ENCODE measurements at places on chromosomes 5 and 9.

- DNase-seq, result no peak
These were observed 106.0 kb upstream of the PTPN3 start for GRCh38 chr9:109604131-109604530.

DNA sequence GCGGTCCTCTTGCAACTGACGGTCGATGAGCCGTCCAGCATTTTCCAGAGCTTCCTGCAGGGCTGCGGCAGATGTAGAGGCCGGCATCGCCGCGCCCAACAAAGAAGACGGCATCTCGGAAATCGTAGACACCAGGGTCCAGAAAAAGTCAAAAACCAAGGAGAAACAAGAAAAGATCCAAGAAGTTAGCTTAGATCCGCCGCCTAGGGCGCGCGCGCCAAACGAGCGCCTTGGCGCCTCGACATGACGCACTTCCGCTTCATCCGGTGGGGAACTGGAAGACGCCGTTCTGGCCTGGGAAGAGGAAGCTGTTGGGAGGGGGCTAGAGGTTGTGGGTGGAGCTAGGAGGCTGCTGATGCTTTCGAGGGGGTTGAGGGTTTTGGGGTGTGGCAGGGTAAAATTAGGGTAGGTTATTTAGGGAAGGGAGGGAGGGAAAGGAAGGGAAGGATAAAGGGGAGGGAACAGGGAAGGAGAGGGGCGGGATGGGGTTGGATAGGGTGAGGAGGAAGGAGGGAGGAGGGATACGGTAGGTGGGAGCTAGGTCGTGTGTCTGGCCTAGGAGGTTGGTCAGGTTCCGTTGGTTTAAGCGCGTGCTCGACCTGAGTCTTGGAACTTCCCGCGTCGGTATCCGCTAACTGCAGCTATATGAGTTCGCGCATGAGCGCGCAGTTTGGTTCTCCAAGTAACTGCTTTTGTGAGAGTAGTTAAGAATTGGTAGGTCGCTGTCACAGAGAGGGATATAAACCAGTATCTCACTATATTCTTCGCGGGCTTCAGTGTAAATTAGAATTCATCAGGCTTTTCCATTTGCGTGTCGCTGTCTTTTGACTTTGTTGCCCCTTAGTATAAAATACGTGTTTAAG lies at the start of gene NUP155:
Gene NUP155 (minus strand): TSS at position 243 of the 863 bp plus-strand sequence. CDS start 129 bp downstream, at position 114.
- DNase-seq, result peak; percentile 95

DNA sequence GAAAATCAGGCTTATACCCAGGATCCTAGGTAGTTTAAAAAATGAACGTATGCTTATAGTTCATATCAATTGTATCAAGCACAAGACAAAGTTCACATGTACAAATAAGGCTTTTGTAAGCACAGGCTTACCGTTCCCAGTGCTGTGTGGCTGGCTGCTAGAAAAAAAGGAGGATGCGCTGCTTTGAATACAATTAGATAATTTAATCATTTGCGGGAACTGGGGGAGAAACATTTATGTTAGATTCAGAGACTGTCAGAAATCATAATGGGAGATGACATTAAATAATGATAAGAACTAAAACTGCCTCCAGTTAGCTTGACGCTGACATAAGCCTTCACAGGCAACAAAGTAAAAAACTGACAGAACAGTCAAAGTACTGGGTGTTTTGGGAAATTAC lies 93.2 kb downstream of the FNBP1 start:
- no peak for DNase-seq

DNA sequence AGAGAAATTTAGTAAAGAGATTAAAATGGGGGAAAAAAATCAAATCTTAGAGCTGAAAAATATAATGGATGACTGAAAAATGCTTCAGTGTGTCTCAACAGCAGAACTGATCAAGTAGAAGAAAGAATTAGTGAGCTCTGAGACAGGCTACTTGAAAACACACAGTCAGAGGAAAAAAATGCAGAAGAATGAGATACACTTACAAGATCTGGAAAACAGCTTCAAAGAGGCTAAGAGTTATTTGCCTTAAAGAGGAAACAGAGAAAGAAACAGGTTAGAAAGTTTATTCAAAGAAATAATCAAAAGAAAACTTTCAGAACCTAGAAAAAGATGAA lies 70.5 kb upstream of the OR2K2 start:
- no peak for DNase-seq

DNA sequence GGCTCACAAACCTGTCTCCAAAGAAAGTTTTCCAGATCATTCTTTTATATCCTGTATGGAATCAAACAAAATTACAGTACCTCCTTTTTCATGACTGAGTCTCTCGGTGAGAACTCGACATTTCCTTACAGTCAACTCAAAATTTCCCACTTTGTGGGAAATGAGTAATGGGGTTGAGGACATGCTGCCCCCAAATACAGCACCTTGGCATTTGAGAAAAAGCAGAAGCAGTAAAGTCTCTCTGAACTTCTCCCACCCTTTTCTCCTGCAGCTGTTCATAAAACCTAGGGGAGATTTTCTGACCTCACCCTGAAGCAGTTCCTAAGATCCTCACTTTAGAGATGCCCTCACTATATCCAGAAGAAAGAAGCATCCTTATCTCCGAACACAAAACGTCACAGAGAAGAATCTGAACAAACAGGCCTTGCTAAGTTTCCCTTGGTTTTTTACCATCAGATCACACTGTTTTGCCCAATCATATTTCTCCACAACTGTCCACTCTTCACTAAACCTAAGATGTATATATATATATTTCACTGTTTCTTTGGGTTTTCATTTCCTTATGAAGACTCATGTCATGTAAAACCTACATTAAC lies 96.1 kb upstream of the APC start:
- no peak for DNase-seq

- no peak for DNase-seq
These were observed 21.2 kb downstream of the AUH start for GRCh38 chr9:91340395-91340967.

DNA sequence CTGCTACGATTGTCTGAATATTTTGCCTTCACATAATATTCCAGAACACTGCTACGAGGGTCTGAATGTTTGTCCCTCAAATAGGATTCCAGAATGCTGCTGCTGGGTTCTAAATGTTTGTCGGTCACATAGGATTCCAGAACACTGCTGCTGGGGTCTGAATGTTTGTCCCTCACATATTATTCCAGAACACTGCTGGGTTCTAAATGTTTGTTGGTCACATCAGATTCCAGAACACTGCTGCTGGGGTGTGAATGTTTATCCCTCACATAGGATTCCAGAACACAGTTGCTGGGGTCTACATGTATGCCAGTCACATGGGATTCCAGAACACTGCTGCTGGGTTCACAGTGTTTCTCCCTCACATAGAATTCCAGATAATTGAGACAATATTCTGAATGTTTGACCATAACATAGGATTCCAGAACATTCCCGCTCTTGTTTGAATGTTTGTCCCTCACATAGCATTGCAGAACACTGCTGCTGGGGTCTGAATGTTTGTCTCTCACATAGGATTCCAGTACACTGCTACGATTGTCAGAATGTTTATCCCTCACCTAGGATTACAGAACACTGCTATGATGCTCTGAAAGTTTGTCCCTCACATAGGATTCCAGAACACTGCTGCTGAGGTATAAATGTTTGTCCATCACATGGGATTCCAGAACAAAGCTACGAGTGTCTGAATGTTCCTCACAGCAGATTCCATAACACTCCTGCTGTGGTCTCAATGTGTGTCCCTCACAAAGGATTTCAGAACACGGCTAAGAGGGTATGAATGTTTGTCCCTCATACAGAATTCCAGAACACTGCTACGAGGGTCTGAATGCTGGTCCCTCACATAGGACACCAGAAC lies 201.8 kb downstream of the FOXD4L6 start:
- DNase-seq, result no peak

- DNase-seq, result no peak
These were observed 43.9 kb downstream of the CRB2 start for GRCh38 chr9:123399803-123400378.

DNA sequence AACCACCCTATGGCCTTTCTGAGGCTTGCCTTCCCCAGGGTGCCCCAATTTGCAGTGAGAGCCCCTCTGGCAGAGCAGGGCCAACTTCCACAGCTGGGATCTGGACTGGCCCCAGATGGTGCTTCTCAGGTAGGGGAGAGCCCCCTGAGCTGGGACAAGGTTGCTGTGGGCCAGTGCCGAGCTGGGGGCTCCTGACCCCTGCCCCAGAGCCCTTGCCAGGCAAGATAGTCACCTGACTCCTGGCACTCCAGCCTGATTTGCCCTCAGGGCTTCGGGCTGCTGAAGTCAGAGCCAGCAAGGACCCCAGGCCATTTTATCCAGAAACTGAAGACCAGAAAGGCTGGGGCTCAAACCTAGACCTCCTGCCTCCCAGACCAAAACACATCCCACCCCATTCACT lies 33.4 kb upstream of the AKNA start:
- no peak for DNase-seq

DNA sequence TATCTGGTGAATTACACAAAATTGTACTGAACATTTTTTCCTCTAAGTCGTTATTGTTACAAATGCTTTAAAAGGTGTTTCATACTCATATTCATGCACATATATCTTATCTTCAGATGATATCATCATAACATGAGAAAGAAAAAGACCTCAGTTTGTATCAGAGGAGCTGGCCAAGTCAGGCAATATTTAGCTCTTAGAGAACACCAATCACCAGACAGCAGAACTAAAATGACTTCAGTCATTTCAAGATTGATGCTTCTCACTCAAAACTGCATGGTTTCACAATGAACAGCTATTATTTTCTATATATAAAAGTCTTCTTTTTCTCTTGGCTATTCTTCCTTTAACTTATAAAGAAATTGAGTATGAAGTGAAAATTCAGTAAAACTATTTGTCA lies 44.6 kb downstream of the TSSK1B start:
- peak; percentile 27 for DNase-seq

DNA sequence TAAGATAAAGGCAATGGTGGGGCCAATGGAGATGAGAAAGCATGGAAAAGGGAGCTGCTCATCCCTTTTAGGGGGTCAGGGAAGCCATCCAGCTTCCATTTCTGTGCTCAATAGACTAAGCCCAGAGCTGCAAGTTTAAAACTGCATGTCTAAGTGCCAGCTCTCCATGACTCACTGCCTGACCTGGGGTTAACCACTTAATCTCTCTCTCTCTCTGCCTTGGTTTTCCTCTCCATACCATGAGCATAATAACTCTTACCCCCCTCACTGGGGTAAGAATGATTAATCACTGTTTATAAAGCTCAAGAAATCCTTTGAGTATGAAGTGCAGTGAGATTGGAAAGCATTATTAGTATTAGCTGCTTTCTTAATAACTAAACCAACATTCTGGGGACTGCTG lies 1382.4 kb upstream of the WWC1 start:
- DNase-seq, result no peak

DNA sequence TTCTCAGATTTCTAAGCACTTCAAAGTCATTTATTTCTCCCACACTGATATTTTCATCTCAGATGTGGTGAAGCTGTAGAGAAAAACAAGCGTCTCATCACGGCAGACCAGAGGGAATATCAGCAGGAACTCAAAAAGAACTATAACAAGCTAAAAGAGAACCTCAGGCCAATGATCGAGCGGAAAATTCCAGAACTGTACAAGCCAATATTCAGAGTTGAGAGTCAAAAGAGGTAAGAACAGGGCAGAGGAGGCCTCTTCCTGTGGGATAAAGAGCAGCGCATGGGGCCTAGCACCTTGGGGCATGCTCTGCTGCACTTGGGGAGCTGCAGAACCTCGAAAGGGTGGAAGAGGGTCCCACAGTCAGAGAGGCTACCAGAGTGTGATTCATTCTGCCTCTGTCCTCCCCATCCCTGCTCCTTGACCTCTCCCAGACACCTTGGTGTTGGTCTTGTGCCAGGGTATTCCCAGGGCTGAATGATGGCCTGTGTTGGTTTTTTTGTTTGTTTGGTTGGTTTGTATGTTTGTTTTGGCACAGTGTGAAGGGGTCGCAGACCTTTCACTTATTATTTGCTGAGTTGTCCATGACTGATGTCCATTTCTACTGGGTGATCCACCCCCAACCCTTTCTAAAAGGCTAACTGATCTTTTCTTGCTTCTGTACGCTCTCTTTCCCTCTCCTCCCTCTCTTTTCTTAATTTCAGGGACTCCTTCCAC lies 248.9 kb downstream of the DOCK8 start:
- DNase-seq, result no peak

- DNase-seq, result no peak
These were observed 118.6 kb downstream of the HMHB1 start for GRCh38 chr5:143930561-143930960.

DNA sequence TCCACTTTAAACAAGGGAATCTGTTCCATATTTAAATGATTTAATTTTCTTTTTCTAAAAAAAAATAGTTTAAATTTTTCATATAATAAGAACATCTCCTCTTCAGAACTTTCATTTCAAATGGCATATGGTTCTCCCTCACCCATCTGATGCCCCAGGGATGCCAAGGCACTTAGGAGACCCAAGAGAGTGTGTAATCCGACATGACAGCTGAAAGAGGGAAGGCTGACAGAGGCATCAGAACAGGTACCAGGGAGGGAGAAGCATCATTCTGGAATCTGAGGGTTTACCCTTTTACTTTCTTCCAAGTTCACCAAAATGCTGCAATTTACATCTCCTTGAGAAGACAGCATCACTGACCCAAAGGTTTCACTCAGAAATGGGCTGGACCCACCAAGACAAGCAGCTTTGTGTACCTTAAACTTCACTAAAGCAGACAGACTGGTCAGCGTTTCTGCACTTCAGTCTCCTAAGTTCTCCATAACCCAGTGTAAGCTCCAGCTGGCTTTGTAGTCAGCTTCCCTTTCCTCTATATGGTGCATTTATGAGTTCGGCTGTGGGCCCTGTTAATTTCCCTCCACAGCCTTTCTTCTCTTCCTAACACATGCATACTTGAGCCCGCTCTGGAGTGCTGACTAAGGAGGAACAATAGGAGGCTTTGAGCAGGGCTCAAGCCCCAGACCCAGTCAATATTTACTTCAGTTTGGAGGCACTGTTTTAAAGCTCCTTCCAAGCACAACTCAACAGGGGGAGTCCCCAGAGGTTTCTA lies 17.7 kb downstream of the EFNA5 start:
- DNase-seq, result no peak

- DNase-seq, result peak; percentile 28
These were observed 24.3 kb upstream of the PTGES start for GRCh38 chr9:129776938-129777768.

DNA sequence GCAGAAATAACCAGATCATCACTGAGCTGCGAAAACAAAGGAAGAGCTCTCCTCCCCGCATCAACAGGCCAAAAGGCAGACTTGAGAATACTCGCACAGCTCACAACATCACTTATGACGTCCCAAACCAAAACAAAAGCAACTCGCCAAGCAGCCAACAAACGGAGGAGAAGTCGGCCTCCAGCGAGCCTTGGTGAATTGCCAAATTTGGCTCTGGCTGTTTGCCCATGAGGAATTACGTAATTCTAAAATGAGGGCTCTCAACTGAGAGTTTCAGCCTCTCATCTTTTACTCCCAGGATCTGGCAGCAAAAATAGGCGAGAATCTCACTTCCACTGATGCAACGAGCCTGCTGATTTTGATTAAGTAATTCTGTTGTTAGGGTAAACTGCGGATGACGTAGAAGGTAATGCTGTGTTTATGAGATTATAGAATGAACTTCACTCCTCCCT lies 51.7 kb upstream of the SEMA6A start:
- DNase-seq, result no peak

GRCh38 chr5:1930501-1930879 lies 47.8 kb upstream of the IRX4 start:
- DNase-seq, result no peak

- no peak for DNase-seq
These were observed 126.9 kb downstream of the EFNA5 start for GRCh38 chr5:107543868-107544267.

- no peak for DNase-seq
These were observed 24.0 kb upstream of the TPPP start for GRCh38 chr5:717143-717542.

All from activated CD4-positive, alpha-beta T cell treated with anti-CD3 and anti-CD28 coated beads, Interleukin-2, Interleukin-4, amounts not matched to agents 100 ng/mL and 50 ng/mL, durations not matched to agents 16 hours and 8 hours (primary cell).